Suppressor macrophage treated with lipopolysaccharide for 1 hour (primary cell): ENCODE measurements at places on chromosomes 1 and 21.

- DNase-seq = no peak
These were observed 228.6 kb downstream of the GRIK1 start for GRCh38 chr21:29711236-29711635.

DNA sequence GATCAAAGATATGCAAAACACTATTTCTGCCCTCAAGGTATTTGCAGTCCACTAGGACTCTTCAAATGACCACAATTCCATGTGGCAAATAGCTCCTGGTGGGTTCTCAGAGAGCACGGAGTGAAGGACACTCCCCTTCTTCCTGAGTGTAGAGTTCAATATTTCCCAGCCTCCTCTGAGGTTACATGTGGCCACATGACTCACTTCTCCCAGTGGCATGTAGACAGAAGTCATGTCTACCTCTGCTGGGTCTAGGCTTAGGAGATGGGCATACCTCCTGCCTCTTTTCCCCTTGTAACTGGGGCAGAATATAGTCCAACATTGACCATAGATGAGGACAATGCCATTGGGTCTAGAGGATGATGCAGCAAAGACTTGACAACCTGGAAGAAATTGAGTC lies 191.4 kb downstream of the MIS18A start:
- no peak for DNase-seq

DNA sequence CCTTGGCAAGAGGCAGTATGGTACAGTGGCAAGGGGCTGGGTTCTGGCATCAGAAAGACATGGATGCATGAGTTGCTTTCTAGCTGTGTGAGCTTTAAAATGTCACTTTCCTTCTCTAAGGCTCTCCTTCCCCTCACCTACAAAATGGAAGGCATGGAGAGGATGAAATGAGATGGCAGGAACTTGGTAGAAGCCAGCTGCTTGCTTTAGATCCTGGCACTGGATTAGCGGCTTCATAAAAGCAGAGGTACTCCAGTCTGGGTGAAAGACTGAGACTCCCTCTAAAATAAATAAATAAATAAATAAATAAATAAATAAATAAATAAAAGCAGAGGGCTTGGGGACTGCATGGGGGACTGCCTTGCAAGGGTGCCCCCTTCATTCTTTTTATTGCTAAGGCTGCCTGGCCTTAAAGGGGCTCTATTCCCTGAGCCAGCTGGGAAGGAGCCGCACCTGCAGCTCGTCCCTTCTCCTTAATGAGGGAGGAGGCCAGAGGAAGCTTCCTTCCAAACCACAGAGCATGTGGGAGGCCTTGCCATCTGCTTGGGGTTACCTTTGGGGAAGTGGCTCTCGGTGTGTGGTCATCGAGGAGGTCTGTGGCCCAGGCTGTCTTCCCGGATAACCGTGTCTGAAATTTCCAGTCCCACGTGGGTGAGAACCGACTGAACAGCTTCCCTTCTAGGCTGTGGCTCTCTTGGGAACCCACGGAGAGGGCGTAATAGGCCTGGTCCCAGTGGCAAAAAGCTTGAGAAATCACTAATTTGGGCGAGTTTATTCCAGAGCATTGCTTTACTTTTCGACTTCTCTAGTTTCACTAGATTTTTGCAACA lies 2.0 kb upstream of the ATP13A2 start:
- DNase-seq = peak; percentile 87

DNA sequence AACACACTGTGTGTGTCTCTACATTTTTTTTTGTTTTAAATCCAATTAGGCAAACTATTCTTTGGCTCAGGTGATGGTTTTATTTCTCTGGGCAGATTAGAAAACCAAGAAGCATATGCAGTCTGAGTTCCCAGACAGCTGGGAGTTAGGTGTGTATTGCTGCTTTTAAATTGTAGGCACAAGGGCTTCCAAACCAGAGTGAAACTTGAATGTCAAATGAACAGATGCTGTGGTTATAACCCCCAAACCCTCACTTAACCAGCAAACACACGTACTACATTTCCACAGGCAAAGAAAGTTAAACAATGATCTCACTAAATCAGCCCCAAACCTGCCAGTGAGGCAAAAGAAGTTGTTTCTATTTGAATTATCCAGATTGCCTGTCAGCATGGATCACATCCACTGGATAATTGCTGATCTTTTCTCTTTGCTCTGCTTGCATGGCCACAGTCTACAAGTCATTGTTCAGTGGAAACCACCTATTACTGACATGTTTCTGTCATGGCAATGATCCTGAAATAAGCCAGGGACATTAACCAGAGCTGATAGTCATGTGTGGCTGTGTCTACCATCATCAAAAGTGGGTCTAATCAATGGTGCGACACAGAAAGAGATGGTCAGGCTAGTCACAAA lies 576.5 kb upstream of the PLXNA2 start:
- no peak for DNase-seq

- no peak for DNase-seq
These were observed 268.8 kb upstream of the CSF3R start for GRCh38 chr1:36751525-36751924.

DNA sequence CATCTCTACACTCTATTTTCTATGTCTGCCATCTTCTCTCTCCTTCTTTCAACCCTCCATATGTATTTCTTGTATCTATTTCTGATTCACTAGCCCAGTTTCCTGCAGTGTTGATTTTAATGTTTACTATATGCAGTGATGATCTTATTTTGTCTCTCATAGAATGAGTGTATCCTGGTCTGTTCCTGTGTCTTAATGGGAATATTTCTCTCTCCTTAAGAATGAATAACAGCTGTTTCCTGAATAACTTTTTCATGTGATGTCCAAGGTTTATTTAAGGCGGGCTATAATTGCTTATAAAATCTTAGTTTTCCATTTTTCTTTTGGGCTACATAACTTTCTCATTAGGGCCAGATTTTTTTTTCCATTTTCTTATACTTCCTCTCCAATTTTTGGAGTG lies 144.5 kb downstream of the C1orf21 start:
- no peak for DNase-seq

- no peak for DNase-seq
These were observed 38.6 kb upstream of the WARS2 start for GRCh38 chr1:119179051-119179450.
